ENCODE measurements at places on chromosomes 13 and 19.

GRCh38 chr13:61253105-61253877 is 162.4 kb downstream of the PCDH20 start:
- no peak for DNase-seq

DNA sequence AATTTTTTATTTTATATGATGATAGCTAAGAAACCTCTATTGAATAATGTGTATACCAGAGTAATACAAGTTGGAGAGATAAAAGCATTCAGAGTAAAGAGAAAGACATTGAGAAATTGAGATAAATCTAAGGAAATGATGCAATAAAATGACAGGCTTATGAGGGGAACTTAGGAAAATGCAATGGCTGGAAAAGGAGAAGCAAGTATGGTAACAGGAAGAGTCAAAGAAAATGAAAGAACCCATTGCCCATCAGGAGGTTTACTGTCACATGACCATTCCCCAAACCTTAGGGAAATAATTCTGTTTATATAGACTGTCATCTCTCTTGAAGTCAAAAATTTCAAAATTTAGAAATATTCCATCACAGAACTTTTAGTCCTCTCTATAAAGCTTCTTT is 808.0 kb upstream of the PRR20A start:
- no peak for DNase-seq

DNA sequence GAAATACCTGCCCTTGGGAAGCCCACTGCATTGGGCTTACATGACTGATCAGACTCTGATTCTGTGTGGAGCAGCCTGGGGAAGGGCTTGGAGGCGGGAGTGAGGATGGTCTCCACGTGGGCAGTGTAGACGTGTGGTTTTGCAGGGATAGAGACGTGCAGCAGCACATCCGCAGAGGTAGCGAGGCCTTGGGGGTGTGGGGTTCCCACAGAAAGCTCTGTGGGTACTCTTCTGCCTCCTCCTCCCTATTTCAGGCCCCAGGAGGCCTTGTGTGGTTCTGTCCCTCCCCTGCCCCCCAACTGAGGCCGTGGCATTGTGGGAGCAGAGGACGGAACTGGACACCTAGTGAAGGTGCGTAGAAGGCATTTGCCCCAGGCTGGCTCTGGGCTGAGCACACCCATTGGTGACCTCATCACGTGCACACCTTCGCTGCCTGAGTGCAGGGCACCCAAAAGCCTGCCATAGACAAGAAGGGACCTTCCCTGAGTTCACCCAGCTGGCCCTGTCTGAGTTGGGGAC is 28.9 kb downstream of the PPP1R37 start:
- DNase-seq, result no peak

DNA sequence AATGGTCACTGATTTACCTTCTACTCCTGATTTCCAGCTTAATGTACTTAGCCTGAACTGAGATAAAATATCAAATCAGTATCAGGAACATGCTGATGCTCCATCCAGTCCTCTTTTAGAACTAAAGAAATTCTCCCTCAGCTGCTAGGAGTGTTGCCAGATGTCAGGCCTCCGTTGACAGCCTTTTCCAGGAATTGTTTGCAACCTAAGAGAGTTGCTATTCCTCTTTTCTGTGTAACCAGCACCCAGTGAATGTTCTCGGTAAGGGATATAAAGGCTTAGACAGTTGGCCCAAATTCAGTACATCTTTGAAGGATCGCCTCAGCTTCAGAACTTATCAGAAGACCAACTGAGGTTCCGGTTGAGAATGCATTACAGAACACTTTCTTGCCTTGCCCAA is 559.0 kb downstream of the PCDH17 start:
- DNase-seq, result no peak

DNA sequence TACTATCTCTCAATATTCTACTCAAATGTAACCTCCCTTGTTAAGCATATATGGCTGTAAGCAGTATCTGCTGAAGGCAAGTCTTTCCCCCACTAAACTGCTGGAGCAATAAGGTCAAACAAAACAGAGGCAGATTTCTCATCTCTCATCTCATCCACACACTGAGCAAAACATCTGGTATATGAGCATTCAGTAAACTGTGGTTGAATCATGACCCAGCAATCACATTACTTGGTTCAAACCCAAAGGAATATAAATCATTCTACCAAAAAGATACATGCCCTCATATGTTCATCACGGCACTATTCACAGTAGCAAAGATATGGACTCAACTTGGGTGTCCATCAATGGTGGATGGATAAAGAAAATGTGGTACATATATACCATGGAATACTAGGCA is 344.4 kb downstream of the SUCLA2 start:
- DNase-seq, result no peak

- DNase-seq, result no peak
Measured at GRCh38 chr13:40146611-40147117, 491.2 kb downstream of the COG6 start.

GRCh38 chr19:43798546-43799409 is 3.5 kb downstream of the LYPD5 start:
- DNase-seq, result no peak

- no peak for DNase-seq
Measured at GRCh38 chr13:30792285-30793000, 57.1 kb downstream of the ALOX5AP start.

Data from 8988T (cell line).